ENCODE measurements at places on chromosomes 2 and 18.

- no peak for DNase-seq
Observed at GRCh38 chr2:145769011-145769716, 1249.2 kb upstream of the ZEB2 start.

- no peak for DNase-seq
Observed at GRCh38 chr18:2513616-2514015, 57.7 kb downstream of the METTL4 start.

- DNase-seq = no peak
Observed at GRCh38 chr2:139155991-139156390, 375.8 kb upstream of the NXPH2 start.

GRCh38 chr2:174635776-174636404 is 38.3 kb upstream of the WIPF1 start:
- no peak for DNase-seq

GRCh38 chr18:13381331-13381730 is 162.8 kb downstream of the LDLRAD4 start:
- DNase-seq = no peak

GRCh38 chr2:97966545-97967215 is 29.1 kb downstream of the TMEM131 start:
- DNase-seq = no peak

- DNase-seq = no peak
Observed at GRCh38 chr2:106280722-106281446, 86.8 kb upstream of the UXS1 start.

DNA sequence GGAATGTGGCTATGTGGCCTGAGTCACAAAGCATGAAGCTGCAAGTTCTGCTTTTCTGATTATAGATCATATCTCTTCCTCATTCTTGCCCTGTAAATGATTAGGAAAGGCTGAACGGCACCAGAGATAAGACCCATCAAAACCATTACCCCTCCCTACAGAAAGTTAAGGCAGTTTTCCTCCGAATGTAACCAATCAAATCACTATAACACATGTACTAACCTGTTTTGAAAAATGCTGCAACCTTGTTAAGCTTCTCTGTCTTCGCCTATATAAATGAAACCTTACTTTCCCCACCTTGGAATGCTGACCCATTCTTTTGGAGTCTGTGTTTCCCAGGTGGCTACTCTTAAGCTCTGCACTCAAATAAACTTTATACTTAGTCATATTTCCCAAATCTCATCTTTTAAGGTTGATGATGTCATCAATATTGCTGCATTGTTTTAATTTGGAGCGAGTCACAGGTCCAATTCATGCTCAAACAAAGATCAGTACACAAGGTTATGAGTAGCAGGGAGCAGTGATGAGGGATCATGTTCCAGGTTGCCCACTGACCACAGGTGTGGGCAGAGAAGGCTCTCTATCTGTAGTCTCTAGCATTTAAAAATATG is 662.3 kb downstream of the IRS1 start:
- DNase-seq = no peak

- no peak for DNase-seq
Observed at GRCh38 chr2:143230506-143231253, 101.5 kb downstream of the ARHGAP15 start.
